ENCODE measurements at places on chromosomes 1 and 21. TPM values are rescaled to one million over a fixed set of nuclear protein-coding genes. Genes with fewer than 3 reads are reported as not detected.

Gene TNFRSF4
- total RNA-seq, result 3.0 TPM

Gene RPE65
- total RNA-seq, result not detected

GRCh38 chr1:116794371-116794770, 40.1 kb downstream of the CD2 start:
- no peaks in the 10 kb centered on the region for H3K4me1 ChIP-seq
- no peaks in the 10 kb centered on the region for H3K27me3 ChIP-seq
- H3K4me3 ChIP-seq, result no peak overlapping the region
- no peak for DNase-seq
- no peak overlapping the region for H3K27ac ChIP-seq

DNA sequence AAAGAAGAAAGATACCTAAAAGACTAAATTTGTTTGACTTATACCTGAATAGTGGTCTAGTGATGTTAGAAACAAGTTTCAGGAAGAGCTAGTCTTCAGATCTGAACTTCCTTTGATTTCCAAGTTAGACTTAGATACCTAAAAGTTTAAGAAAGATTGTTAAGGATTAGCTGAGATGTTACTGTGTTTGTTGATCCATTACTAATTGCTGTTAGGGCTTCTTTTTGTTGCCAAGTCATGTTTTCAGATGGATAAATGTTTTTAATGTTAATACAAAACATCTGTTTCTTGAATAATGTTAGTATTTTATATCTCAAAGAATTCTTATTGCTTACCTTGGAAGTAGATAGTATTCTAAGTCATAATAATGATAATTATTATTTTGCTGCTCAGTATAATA, 11.6 kb downstream of the GNAI3 start:
- no peaks in the 10 kb centered on the region for H3K36me3 ChIP-seq
- no peak overlapping the region for H3K27ac ChIP-seq
- H3K4me3 ChIP-seq, result no peak overlapping the region

Gene EGLN1
- 29.7 TPM for total RNA-seq

Data from lower lobe of right lung (tissue), 2 donors.